ENCODE measurements at places on chromosomes 11 and 22.

- DNase-seq, result no peak
Observed at GRCh38 chr22:24591286-24591830, 1.5 kb downstream of the LRRC75B start.

DNA sequence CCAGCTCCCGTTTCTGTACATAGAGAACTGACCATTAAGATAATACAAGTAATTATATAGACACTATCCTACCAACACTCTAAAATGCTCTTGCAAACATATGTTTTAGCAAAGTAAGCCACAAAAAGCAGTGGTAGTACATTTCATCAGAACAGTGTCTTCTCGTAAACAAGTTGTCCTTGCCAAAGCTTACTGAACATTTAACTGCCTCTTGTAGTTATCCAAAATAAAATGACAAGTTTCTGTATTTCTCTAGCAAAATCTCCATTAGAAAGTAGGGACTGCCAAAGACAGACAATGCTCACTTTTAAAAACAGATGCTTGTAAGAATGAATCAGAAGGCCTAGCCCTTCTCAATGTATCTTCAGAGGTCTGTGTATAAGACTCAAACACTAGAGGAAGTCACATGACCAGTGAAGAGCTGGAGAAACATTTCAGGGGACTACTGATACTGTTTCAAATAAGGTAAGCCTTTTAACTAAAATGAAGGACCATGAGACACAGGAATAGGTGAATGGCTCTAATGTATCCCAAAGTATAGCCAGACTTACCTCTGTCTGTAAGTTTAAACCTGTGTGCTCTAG is 7.8 kb upstream of the ZC3H12C start:
- no peak for DNase-seq

DNA sequence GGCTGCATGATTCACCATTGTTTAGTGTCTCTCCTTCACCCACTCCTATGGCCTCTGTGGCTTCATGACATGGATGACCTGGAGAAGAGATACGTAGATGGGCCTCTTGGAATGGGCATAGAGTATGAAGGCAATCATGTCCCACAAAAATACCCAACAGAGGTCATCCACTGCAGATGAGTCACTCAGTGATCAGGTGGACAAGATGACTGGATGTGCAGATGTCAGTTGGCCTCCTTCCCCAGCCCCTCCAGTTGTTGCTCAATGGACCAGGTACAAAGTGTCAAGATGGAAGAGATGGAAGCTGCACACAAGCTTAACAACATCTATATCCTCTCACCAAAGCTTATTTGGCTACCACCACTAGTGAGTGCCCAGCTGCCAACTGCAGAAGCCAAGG is 41.0 kb upstream of the CLPB start:
- DNase-seq, result no peak

DNA sequence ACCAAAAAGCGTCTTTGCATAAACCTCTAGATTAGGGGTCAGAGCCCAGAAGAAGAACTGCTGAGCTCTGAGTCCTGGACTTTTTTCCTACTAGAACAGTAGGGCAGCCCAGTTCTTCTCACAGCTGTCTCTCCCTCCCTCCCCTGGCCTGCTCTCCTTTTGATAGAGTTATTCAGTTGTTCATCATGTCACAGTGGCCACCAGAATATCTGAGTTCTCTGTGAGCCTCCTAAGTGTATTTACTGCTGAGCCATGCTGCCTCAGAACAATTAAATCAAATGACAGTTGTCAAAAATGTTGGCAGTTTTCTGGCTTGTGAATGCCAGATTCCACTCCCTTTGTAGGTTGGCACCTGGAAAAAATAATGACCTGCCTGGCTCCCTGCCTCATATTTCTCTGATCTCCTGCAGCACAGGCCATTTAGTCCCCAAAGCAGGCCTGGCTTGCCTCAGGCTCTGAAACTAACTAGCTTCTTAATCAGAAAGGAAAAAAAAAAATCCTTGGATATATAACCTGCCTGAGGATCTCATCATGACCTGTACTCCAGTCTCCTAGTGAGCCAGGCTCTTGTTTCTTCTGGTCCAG is 377.4 kb upstream of the LARGE1 start:
- no peak for DNase-seq

DNA sequence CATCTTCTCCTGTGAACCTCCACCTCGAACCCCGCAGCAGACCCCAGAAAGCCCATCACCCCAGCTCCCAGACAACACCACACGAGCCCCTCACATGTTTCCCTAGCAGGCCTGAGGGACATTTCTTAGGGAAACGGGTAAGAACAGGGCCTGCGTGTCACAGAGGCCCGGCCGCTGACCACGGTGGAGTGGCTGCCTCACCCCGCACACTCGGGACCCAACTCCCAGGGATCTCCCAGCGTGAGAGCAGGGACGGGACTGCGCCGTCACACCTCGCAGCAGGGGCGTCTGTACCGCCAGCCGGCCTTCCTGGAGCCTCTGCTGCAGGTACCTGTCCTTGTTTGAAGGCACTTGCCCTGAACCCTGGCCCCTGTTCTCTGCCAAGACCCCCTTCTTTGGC is 10.2 kb downstream of the ATP5MGL start:
- DNase-seq, result no peak

DNA sequence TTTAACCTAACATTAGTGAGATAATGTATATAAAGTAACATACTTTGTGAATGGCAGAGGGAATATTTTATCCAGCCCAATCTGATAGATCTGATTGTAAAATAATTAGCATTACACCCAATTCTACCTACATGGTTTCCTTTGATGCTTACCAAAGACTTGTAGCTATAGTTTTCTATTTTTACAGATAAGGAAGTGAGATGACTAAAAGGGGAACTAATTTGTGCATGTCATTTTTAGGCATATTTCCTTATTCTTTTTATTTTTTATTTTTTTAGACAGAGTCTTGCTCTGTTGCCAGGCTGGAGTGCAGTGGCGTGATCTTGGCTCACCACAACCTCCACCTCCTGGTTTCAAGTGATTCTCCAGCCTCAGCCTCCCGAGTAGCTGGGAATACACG is 793.7 kb upstream of the LRRC4C start:
- DNase-seq, result no peak

DNA sequence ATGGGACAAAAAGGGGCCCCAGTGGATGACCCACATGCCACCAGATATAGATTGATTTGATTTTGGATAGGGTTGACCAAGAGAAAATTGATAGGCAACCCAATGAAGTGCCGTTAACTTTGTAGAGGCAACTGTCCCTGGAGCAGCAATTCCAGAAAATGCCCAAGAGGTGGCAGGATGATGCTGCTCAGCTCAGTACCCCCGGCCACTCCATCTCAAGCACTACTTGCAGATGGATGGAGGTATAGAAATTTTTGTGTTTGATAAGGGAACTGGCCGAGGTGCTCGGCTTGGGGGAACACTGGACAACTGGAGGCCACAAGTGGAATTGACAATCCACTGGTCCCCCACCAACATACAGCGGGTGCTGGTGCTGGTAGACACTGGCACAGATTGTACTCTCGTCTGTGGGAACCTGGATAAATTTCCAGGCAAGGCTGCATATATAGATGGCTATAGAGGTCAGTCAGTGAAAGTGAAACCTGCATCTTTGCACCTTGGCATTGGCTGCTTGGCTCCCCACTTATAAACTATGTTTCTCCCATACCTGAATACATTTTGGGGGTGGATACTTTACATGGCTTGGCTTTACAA is 86.3 kb downstream of the CCDC83 start:
- DNase-seq, result peak; percentile 40

GRCh38 chr11:47372422-47372821 is 5.9 kb downstream of the SPI1 start:
- DNase-seq, result no peak

DNA sequence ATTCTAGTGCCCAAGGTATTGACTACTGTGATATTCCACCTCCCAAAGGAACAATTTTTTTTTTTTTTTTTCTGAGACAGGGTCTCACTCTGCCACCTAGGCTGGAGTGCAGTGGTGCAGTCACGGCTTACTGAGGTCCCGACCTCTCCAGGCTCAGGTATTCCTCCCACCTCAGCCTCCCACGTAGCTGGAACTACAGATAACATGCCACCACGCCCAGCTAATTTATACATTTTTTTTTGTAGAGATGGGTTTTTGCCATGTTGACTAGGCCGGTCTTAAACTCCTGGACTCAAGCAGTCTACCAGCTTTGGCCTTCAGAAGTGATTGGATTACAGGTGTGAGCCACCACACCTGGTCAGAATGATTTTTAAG is 33.4 kb downstream of the MAML2 start:
- no peak for DNase-seq

DNA sequence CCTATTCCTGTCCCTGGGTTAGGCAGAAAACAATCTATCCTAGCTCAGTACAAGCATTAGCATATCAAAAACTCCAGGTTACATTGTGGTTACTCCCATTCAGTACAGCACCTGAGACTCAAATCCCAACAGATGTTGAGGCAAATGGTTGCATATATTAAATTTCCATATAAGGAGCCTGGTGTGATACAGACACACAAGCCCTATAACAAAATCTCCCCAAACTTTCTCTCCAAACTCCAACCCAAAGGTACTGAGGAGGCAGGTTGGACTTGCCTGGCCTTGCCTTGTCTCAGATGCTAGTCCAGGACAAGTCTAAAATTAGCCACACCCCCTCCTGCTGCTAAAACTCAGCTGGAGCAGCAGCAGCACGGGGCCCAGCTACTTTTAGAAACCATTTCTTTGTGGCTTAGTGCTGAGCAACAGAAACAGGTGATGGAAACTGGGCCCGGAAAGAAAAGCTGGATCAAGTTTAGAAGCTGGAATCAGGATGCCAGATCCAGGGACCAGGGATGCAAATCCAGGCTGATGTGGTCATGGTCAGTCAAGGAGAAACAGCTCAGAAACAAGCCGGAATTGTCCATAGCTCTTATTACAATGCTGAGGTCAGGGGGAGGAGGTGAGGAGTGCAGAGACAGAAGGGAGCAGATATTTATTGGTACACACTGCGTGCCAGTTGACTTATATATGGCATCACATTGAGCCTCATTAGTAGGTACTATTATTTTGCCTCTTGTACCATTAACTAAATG is 73.7 kb upstream of the AMOTL1 start:
- no peak for DNase-seq

- DNase-seq, result no peak
Observed at GRCh38 chr11:75236062-75236461, 4.5 kb upstream of the TPBGL start.

DNA sequence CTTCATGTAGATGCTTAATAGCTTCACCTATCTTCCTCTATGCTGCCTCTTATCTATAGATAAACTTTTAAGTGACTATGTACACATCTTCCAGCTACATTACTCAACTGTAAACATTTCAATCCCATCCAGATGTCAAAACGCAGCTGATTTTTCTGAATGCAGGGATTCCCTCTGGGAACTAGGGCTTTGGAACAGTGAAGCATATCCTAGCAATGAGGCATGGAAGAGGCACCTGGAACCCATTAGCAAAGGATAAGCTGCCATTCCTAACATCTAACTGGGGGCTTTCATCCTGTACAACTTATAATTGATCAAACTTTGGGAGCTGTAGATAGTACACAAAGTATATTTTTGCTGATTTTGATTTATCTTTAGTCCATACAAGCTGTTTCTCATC is 40.8 kb upstream of the OPCML start:
- DNase-seq, result no peak

- no peak for DNase-seq
Observed at GRCh38 chr11:64092111-64092760, 56.5 kb downstream of the FLRT1 start.

GRCh38 chr11:30143098-30143705 is 87.6 kb upstream of the FSHB start:
- DNase-seq, result no peak

GRCh38 chr11:133659538-133660201 is 127.4 kb upstream of the OPCML start:
- DNase-seq, result no peak

GRCh38 chr22:31082606-31083376 is 1.7 kb downstream of the SMTN start:
- peak; percentile 59 for DNase-seq

DNA sequence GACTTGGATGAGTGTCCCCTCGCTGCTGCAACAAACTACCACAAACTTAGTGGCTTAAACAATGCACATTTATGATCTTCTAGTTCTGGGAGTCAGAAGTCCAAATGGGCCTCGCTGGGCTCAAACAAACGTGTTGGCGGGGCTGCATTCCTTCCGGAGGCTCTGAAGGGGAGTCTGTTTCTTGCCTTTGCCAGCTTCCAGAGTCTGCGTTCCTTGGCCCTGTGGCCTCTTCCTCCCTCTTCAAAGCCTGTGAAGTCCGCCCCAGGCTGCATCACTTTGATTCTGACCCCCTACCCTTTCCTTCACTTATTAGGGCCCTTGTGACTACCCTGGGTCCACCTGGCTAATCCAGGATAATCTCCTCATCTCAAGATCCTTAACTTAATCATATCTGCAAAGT is 80.3 kb upstream of the NECTIN1 start:
- no peak for DNase-seq

DNA sequence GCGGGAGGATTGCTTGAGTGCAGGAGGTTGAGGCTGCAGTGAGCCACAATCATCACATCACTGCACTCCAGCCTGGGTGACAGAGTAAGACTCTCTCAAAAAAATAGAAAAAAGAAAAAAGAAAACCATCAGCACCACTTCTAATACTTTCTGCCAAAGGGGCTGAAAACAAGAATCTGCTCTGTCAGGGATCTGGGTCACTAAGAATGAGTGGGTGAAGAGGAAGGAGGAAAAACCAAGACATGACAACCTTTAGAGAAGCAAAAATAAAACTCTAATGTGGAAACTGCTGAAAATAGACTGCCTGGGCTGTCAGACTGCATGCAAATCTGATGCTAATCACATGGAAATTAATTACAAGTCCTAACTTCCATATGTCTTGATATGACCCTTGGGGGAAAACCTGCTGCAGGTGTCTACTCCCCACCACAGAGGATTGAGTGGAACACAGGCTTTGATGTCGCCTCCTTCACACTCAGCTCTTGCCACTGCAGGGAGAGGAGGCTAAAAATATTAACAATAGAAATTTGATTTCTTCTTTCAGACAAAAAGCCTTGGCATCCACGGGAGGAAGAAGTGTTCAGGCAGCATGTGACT is 62.5 kb upstream of the CRTAM start:
- DNase-seq, result no peak

DNA sequence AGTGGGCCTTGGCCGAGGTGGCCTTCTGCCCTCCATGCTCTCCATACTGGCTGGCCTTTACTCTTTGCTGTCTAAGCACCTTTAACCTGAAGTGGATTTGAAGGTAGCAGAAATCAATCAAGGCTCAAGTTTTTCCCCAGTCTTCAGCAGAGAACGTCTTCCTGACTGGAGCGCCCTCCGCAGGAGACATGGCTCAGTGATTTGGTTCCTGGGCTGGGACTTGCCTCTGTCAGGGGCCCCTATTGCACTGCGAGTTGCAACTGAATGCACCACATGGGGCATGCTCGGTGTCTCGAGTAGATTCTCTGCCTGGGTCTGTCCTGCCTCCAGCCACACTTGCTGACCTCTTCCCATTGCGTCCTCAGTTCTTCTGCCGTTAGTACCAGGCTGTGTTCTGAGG is 79.6 kb downstream of the BMAL1 start:
- DNase-seq, result no peak

DNA sequence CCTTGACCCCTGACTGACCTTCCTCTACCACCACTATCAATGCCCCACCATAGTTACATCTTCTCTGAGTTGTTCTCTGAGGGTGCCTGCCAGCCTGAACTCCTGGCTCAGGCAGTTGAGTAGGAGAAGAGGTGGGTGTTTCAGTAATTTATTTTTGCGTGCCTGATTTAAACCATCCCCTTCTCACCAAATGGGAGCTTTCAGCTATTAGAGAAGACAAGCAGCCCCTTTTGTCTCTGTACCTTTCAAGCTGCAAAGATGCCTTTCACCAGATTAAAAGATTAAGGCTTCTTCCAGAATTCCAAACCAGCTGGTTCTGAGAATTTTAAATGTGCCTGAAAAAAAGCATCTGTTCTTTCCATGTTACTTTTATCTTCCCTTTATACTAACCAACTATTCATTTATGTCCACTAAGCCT is 223.8 kb downstream of the FAM76B start:
- no peak for DNase-seq
